ENCODE measurements at places on chromosomes 2 and 18.
A peak's percentile ranks its signal among the peaks of the same experiment; 100 is the strongest.

DNA sequence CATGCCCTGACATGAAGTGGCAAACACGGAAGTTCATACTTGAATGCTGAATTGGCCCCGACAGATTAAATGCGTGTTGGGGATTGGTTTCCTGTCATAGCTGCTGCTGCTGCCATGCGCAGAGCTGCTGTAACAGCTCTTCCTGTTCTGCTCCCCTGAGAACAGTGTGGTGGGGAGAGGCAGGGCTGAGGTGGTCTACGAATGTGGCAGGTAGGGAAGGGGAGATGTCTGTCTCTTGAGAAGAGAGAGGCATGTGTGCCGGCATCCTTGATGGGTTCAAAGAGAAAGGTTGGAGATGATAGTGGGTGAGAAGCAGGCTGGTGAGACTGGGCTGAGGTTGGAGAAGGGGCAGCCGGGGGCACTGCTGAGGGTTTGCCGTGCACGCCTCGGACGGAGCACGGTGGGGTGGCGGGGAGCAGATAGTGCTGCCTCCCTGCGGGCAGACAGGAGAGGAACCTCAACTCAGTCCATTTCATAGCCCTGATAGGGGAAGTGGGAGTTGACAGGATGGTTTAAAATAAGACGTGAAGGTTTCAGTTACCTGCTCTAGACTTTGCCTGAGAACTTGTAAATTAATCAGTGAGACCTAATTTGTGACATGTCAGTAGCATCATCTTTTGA lies 46.1 kb downstream of the TMEM185B start:
- DNase-seq = peak; percentile 72

- no peak for DNase-seq
Measured at GRCh38 chr2:218219934-218220333, 2.9 kb downstream of the ARPC2 start.

- no peak for DNase-seq
Measured at GRCh38 chr2:54394392-54394791, 61.7 kb upstream of the SPTBN1 start.

DNA sequence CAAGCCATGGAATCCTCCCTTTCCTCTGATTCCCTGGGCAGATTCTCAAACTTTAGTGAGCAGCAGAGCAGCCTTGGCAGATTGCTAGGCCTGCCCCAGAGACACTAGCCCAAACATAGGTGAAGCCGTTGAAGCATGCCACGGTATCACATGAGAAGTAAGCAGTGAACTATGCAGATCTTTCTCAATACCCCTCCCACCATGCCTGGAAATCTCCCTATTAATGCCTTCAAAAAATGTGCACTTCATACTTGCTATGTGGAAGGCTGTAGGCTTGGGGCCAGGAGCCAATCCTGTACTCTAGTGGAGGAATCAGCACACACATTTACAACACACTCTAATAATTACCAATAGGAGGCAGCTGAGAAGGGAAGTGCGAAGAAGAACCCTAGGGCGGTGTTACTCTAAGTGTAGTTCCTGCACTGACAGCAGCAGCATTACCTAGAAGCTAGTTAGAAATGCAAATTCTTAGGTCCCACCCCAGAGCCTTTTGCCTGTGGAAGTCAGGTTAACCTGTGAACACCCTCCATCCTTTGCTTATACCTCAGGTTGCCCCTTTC lies 305.1 kb upstream of the SPRED2 start:
- no peak for DNase-seq

GRCh38 chr2:19676770-19677169 lies 225.0 kb downstream of the TTC32 start:
- no peak for DNase-seq

GRCh38 chr2:36438449-36438977 lies 82.9 kb downstream of the CRIM1 start:
- DNase-seq = no peak
